ENCODE measurements at places on chromosomes 5 and 9. TPM values are rescaled to one million over a fixed set of nuclear protein-coding genes. Genes with fewer than 3 reads are reported as not detected.
A peak's percentile ranks its signal among the peaks of the same experiment; 100 is the strongest.

GRCh38 chr5:137641148-137641547, 94.7 kb downstream of the KLHL3 start:
- no peak overlapping the region for H3K27ac ChIP-seq
- H3K36me3 ChIP-seq: no peaks in the 10 kb centered on the region
- no peak for DNase-seq
- no peaks in the 10 kb centered on the region for H3K27me3 ChIP-seq
- H3K4me3 ChIP-seq: no peak overlapping the region
- H3K4me1 ChIP-seq: no peaks in the 10 kb centered on the region

DNA sequence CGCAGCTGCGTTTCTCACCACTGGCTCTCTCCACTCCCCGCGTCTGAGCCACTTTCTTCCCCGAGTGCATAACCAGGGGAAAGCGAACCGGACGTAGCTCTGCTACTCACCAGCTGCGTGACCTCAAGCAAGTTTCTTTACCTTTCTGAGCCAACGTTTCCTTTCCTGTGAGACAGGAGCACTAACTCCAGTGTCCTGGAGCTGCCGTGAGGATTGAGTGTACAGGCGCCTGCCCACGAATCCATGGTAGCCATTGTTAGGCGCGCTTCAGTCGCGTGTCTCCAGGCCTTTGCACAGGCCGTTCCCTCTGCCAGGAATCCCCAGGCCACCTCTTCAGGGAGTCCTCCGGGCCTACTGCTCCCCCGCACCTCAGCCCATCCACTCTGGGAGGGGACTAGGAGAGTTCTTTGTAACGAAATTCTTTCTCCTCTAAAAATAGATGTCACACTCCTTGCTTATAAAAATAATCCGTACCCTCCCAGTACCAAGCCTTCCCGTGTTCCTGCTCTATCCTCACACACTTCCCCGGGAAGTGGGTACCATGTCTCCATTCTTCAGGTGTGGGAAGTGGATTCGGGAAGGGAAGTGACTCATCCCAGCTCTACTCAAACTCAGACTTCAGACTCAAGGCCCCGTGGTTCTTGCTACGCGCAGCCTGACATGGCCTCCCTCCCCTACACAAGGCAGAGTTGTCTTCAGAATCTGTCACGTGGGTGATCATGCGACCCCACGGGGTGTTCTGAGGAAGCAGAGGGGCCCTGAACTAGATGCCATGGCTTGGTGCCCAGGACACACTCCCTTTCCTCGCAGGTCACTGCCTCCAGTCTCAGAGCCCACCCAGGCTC, 16.1 kb upstream of the CRB2 start:
- peaks cover 29% of the 10 kb centered on the region for H3K4me1 ChIP-seq
- H3K27me3 ChIP-seq: no peaks in the 10 kb centered on the region
- H3K4me3 ChIP-seq: peak overlapping the region; percentile 61
- peak; percentile 21 for DNase-seq
- H3K27ac ChIP-seq: peak overlapping the region; percentile 34

TAL2 gene
- total RNA-seq: not detected

ZNF879 gene
- 16.3 TPM for total RNA-seq

GRCh38 chr9:35516479-35516878, 26.6 kb downstream of the RUSC2 start:
- no peak overlapping the region for H3K4me3 ChIP-seq
- H3K36me3 ChIP-seq: no peaks in the 10 kb centered on the region
- no peaks in the 10 kb centered on the region for H3K4me1 ChIP-seq
- H3K27ac ChIP-seq: no peak overlapping the region
- DNase-seq: no peak

DNA sequence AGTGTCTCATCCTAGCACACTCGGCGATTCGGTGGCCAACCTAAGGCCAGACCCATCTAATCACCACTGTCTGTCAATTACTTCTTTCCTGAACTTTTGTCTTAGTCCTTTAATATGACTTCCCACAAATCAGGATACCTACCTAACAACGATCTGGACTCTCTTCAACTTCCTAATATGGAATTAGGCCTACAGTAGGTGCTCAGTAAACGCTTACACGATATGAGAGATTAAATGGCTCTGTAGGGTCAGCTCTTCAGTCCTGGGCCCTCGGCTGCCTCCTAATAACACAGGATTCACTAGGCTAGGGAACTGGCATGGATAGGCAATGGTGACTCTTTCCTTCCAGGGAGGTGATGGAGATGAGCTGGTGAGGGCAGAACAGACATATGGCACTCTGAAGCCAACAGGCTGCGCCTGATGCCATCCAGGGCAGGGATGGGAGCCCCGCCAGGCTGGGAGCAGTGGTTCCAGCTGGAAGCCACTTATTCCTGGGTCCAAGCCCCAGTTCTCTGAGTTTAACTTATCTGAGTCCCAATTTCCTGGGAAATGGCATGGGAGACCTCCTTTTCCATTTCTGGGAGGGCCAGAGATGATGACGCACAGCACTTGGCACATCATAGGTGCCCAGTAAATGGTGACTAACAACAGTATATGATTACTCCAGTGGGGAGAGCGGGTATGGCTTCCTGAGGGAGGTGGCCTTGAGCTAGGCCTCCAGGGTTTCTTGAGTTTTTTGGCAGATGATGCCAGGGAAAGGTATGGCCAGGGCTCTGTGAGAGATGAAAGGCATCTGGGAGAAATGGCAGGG, 7.3 kb downstream of the PDGFRB start:
- H3K4me1 ChIP-seq: no peaks in the 10 kb centered on the region
- no peak overlapping the region for H3K4me3 ChIP-seq
- no peak for DNase-seq
- H3K27me3 ChIP-seq: no peaks in the 10 kb centered on the region

DNA sequence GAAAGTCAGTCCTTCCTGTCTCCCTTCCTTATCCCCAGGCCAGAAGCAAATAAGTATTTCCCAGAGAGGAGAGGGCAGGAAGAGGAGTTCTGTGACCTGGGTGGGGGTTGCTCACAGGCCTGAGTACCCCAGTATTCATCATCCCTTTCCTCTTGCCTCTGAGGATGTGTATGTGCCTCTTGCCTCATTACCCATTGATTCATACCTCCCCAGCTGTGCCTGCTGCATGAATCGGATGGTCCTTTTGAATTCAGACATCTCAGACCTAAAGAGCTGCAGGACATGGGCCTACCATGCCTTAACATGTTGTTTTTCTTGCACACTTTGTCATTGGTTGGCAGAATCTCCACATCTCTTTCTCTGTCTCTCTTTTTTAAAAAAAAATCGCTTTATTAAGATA, 112.8 kb upstream of the SHB start:
- H3K27me3 ChIP-seq: no peaks in the 10 kb centered on the region
- DNase-seq: no peak
- no peaks in the 10 kb centered on the region for H3K36me3 ChIP-seq
- H3K27ac ChIP-seq: no peak overlapping the region
- H3K4me1 ChIP-seq: no peaks in the 10 kb centered on the region
- H3K4me3 ChIP-seq: no peak overlapping the region

RNF14 gene
- total RNA-seq: 38.5 TPM

DNA sequence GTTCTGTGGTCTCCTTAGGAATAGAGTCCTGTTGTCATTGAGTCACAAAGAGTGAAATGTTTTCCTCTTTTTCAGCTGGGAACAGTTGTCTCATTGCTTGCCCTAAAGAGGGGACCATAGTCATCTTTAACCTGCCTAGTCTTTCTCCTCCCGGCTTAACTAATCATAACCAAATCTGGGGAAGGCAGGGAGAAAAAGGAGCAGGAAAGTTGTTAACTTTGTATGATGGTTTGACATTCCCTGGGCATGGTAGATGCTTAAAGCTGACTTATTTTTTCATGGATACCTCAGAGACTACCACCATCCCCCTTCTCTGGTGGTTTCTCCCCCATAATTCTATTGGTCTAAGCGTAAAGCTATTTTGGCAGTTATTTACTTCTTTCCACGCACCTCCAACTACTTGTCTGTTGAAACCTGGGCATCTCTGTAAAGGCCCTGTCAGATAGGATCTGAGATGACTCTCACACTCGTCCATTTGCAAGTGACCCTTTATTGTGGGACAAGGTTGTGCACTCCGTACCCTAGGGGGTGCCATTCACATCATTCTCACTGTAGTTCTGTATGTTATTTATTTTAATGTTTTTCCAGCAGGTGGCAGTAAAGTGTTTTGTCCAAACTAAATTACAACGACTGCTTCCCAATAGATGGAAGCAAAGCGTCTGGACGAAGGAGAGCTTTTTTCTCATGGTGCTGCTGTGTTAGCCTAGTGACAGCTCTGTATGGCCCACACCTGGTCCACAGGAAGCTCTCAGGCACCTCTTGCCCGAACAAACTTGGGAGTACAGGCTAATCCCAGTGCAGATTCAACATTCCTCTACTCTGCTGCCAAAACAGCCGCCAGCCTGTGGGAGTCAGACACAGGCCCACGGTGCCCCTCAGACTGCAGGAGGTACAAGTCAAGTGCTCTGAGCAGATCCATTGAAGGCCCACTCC, 3.0 kb upstream of the FAM13B start:
- no peak overlapping the region for H3K27ac ChIP-seq
- no peaks in the 10 kb centered on the region for H3K27me3 ChIP-seq
- H3K36me3 ChIP-seq: no peaks in the 10 kb centered on the region
- H3K4me1 ChIP-seq: peaks cover 20% of the 10 kb centered on the region
- no peak overlapping the region for H3K4me3 ChIP-seq

GRCh38 chr5:59358005-59358861, 535.3 kb downstream of the PDE4D start:
- no peaks in the 10 kb centered on the region for H3K4me1 ChIP-seq
- H3K27ac ChIP-seq: no peak overlapping the region
- no peak for DNase-seq
- no peaks in the 10 kb centered on the region for H3K27me3 ChIP-seq
- H3K4me3 ChIP-seq: no peak overlapping the region

- no peak overlapping the region for H3K27ac ChIP-seq
- H3K36me3 ChIP-seq: no peaks in the 10 kb centered on the region
- H3K4me3 ChIP-seq: no peak overlapping the region
- DNase-seq: no peak
- H3K4me1 ChIP-seq: no peaks in the 10 kb centered on the region
- H3K27me3 ChIP-seq: no peaks in the 10 kb centered on the region
Observed at GRCh38 chr5:15577132-15577531, 77.2 kb downstream of the FBXL7 start.

DNA sequence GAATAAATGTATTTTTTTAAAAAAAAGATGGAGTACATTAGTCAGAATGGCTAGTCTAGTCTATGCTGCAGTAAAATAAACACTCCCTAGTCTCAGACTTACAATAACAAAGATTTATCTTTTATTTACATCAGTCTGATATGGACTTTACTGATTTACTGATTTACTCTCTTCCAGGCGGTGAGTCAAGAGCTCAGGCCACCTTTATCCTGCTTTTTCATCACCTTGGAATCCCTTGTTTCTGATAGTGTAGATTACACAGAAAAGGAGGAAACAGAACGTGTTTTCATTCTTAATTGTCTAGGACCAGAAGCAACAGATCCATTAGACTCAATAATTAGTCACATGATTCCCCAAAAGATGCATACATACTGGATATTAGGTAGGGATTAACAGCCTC, 290.1 kb upstream of the TRPC7 start:
- H3K4me3 ChIP-seq: no peak overlapping the region
- H3K4me1 ChIP-seq: no peaks in the 10 kb centered on the region
- no peak for DNase-seq
- no peak overlapping the region for H3K27ac ChIP-seq
- H3K36me3 ChIP-seq: no peaks in the 10 kb centered on the region
- H3K27me3 ChIP-seq: no peaks in the 10 kb centered on the region

DNA sequence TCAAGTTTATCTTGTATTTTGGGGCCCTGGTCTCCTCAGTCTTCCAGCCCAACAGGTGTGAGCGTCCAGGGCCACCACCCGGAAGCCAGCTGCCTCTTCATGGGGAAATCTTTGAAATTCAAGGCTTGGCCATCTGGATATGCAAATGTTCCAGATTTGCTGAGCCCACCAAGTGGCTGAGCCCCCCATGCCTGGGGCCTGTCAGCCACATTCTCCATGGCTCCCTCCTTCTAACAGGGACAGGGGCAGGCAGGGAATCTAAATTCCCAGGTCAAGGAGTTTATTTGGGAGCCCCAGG, 14.2 kb upstream of the CXXC5 start:
- no peaks in the 10 kb centered on the region for H3K36me3 ChIP-seq
- no peaks in the 10 kb centered on the region for H3K27me3 ChIP-seq
- no peak overlapping the region for H3K27ac ChIP-seq
- DNase-seq: no peak
- H3K4me3 ChIP-seq: no peak overlapping the region

- no peak overlapping the region for H3K4me3 ChIP-seq
- no peaks in the 10 kb centered on the region for H3K27me3 ChIP-seq
- H3K36me3 ChIP-seq: peaks cover 60% of the 10 kb centered on the region
- DNase-seq: no peak
Observed at GRCh38 chr5:1324719-1325190, 20.1 kb downstream of the CLPTM1L start.

KLHL9 gene
- total RNA-seq: 38.7 TPM

GRCh38 chr5:72006361-72006760, 100.9 kb upstream of the MAP1B start:
- H3K27me3 ChIP-seq: no peaks in the 10 kb centered on the region
- no peak overlapping the region for H3K4me3 ChIP-seq
- no peak overlapping the region for H3K27ac ChIP-seq

GRCh38 chr5:90294604-90295003, 115.0 kb downstream of the CETN3 start:
- H3K27ac ChIP-seq: no peak overlapping the region
- H3K27me3 ChIP-seq: no peaks in the 10 kb centered on the region
- H3K4me1 ChIP-seq: no peaks in the 10 kb centered on the region
- no peaks in the 10 kb centered on the region for H3K36me3 ChIP-seq
- no peak for DNase-seq
- no peak overlapping the region for H3K4me3 ChIP-seq

ABO gene
- total RNA-seq: 0.29 TPM

DHX29 gene
- total RNA-seq: 22.5 TPM

DNA sequence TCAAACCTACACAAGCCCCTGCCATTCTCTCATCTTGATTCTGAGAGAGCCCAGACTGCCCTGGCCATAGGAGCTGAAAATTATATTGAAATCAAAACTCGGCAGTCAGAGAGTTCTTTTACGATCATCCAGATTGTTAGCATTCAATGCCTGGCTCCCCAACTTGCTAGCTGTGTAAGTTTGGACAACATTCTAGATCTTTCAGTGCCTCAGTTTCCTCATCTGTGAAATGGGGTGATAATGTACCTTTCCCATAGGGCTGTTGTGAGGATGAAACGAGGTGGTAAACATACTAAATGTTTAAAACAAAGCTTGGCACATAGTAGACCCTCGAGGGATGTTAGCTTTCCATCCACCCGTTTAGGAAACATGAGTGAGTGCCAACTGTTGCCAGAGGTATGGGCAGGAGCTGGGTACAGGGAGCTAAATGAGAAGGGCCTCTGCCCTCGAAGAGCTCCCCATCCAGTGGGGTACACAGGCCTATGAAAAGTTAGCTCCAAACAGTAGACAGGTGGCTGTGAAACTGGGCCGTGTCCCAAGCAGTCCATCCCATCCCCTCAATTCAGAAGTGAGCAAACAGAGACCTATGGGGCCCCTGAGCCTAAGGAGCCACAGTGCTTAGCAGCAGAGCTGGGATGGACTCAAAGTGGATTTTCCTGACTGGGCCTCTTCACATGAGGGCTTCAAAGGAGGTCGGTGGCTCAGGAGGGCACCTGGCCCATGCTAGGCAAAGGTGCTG, 17.3 kb upstream of the IGFBPL1 start:
- H3K36me3 ChIP-seq: no peaks in the 10 kb centered on the region
- H3K4me1 ChIP-seq: no peaks in the 10 kb centered on the region
- no peaks in the 10 kb centered on the region for H3K27me3 ChIP-seq
- no peak overlapping the region for H3K4me3 ChIP-seq

ZNF474 gene
- total RNA-seq: 0.17 TPM

FAM163B gene
- not detected for total RNA-seq

- H3K4me3 ChIP-seq: no peak overlapping the region
- no peaks in the 10 kb centered on the region for H3K36me3 ChIP-seq
- DNase-seq: no peak
Observed at GRCh38 chr9:89983411-89983810, 378.6 kb downstream of the GADD45G start.
